ENCODE measurements at places on chromosomes 2 and 18. TPM values are rescaled to one million over a fixed set of nuclear protein-coding genes. Genes with fewer than 3 reads are reported as not detected.

UGGT1 gene
- 74.0 TPM for total RNA-seq

IL18R1 gene
- 5.3 TPM for total RNA-seq

NTSR2 gene
- total RNA-seq, result not detected

TRIM43 gene
- total RNA-seq, result not detected

HOXD12 gene
- total RNA-seq, result not detected

FNDC4 gene
- 34.3 TPM for total RNA-seq

ARHGAP28 gene
- total RNA-seq, result 16.5 TPM

DPP4 gene
- total RNA-seq, result 3.8 TPM

NPPC gene
- 0.82 TPM for total RNA-seq

DIPK1C gene
- not detected for total RNA-seq

SCYGR4 gene
- not detected for total RNA-seq

GCKR gene
- 1.8 TPM for total RNA-seq
